ENCODE measurements at places on chromosomes 1 and 21.

- peak; percentile 63 for DNase-seq
These were observed 183.3 kb downstream of the CRB1 start for GRCh38 chr1:197451381-197451780.

GRCh38 chr21:37932936-37933335 lies 16.7 kb upstream of the KCNJ6 start:
- DNase-seq: no peak

GRCh38 chr1:159931795-159932173 lies 6.5 kb upstream of the TAGLN2 start:
- DNase-seq: no peak

GRCh38 chr21:16550118-16550517 lies 820.3 kb downstream of the USP25 start:
- no peak for DNase-seq

DNA sequence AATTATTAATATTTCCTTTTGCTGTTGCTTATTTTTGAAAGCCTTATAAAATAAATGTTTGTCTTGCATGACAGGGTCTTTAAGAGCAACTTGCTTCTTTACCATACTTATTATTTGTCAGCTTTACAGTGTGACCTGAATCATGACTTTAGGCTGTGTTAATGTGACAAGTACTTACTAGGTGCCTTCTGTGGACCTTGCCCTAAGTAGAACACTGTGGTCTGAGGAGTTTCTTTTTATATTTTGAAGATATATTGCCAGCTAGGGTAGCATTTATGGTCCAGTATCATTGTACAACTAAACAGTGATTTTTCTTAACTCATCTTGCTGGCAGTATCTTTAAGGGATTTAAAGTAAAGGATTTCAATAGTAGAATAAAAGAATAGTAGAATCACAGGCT lies 45.4 kb upstream of the LAMC2 start:
- no peak for DNase-seq

- no peak for DNase-seq
These were observed 287.9 kb upstream of the FMN2 start for GRCh38 chr1:239803781-239804180.

GRCh38 chr1:203751051-203751450 lies 13.9 kb upstream of the LAX1 start:
- DNase-seq: peak; percentile 66

DNA sequence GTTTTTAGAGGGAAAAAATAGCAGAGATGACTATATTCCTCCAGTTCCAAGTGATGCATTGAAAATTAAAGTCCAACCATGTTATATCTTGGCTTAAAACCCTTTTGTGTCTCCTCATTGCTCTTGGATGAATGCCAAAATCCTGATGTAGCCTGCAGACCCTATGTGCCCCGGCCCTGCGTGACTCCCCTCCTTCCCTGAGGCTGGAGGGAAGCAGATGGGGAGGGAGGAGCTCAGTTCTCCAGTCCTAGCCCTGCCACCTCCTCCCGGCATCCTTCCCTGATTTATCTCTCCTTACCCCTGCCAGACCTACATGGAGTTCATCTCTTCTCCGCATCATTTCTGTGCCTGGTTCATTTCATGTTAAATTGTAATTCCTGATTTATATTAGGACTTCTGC lies 397.4 kb downstream of the PTPRU start:
- no peak for DNase-seq

GRCh38 chr1:147651466-147651865 lies 18.9 kb downstream of the ACP6 start:
- no peak for DNase-seq

DNA sequence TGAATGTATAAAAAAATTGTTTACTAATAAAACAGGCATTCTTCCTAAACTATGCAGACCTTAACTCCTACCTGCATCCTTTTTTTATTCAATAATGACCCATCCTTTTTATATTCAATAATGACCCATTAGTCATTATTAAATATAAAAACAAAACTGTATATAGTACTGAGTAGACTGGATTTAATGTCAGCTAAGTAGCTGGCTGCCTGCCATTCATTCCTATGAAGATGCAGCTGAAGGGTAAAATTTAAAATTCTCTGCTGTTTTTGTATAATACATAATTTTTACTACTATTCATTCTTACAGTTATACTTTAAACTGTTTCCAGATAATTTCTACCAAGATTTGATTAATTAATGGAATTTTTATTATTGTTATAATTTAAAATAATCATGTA lies 79.3 kb downstream of the DENND1B start:
- DNase-seq: no peak

- DNase-seq: peak; percentile 18
These were observed 301.7 kb upstream of the VAMP3 start for GRCh38 chr1:7469255-7469938.

- DNase-seq: no peak
These were observed 39.4 kb upstream of the FMOD start for GRCh38 chr1:203390298-203390697.

- no peak for DNase-seq
These were observed 52.5 kb downstream of the NMNAT2 start for GRCh38 chr1:183365676-183366075.

DNA sequence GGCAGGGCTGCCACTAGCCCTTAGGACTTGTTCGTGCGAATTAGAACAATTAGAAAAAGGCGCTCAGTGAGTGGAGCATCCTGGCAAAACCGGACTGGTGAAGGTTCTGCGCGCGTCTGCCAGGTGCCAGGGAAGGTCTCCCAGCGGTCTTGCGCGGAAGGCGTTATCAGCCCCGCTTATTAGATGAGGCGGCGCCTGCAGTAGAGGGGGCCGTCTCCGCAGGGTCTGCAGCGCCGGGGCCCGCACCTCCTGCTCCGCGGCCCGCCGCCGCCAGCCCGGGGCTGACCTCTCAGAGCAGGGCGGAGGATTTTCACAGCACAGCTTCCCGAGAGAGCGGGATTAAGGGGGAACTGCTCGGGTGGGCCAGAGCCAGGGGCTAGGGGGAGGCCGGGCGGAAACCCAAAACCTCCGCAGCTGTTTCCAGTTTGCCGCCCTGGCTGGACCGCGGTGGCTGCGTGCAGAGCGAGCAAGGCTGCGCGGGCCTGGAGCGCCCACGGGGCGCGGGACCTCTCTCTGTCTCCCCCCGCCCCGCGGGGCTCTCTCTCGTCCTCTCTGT lies 155.2 kb downstream of the FOXD2 start:
- no peak for DNase-seq

- DNase-seq: no peak
These were observed 151.8 kb downstream of the EIF4G3 start for GRCh38 chr1:21024918-21025317.

DNA sequence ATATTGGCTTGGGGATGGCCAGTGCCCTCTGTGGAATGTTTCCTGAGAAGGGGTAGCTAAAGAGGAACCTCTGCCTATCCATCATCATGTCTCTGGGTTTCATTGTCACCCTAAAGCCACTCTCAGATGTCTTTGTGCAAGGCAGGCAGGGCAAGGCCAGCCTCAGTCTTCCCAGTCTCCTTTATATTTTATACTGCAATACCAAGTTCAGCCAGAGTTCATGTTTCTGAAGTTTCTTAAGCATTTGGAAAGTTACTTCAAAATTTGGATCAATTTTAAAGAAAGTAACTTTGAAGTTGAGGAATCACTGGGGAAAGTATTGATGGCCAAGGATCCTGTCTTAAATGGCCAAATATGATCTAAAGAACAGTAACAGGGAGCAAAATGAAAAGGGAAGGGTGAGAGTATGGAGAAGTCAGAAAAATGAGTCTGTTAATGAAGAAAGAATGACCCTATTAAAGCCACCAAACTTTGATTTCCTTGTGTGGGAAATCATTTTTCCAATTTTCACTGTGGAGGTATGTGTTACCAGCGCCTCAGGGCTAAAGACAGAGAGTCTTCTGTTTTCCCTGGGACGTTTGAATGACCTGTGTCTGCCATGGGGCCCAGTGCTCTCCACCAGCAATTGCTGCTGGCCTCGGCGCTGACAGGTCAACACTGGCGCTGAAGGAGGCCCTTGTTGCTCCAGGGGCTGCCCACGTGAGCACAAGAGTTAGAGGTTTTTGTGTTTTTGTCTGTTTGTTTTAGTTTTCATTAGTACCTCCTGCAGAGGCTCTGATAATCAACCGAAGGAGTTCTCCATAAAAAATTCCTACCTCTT lies 93.9 kb downstream of the ATP5PO start:
- no peak for DNase-seq

- DNase-seq: peak; percentile 90
These were observed 53.8 kb upstream of the BCL10 start for GRCh38 chr1:85330214-85330631.

GRCh38 chr1:94048413-94049164 lies 72.4 kb downstream of the ABCA4 start:
- DNase-seq: no peak

DNA sequence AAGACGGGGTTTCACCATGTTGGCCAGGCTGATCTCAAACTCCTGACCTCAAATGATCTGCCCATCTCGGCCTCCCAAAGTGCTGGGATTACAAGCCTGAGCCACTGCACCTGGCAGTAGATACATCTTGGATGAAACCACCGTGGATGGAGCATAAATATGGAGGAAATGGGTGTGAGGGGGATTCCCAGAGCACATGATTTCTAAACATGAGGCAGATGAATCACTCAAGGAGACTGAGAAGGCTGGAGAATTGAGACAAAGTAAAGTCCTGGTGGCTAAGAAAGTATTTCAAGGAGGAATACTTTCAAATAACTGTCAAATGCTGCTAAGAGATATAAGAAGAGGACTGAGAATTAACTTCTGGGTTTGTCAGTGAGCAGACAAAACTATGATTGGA lies 5.4 kb upstream of the PGBD5 start:
- no peak for DNase-seq

DNA sequence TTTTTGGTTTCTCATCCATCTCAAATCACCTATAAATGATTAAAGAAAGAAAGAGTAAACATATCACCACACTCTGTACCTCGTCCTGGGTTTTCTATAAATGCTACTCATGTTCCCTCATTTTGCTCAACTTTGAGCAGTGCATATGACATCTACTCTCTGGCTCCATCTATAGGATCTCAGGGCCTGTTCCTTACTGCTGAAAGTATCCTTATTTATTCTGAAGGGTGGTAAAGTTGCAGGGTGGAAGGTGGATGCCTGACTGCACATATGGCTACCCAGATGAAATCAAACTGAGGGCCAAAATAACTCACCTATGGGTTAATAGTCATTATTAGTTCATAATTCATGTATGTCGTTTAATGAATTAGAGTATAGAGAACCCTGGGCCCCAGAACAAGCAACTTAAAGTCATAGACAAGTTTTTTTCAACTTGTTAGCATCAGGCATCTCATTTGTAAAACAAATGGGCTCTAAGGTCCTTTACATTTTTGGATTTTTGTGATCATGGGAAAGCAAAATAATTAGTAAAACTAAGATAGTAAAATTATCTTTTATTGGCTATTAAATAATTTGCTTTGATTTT lies 46.5 kb downstream of the NCF2 start:
- DNase-seq: peak; percentile 32

DNA sequence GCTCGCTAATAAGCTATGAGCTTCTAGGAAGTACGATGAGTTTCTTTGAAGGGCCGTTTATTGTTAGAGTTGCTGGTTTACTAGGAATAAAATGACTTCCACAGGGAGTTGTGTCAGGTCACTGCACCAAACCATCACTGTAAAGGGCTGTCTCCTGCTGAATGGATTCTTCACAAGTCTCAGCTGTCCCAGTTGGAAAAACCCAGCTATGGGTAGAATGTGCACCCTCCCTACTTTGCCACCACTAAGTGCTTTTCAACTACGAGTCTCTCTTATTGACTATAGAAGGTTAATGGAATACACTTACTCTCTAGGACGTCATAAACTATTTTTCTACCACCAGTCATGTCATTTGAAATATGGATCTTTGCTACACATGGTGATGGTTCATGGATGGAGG lies 94.8 kb upstream of the BMP8A start:
- no peak for DNase-seq

DNA sequence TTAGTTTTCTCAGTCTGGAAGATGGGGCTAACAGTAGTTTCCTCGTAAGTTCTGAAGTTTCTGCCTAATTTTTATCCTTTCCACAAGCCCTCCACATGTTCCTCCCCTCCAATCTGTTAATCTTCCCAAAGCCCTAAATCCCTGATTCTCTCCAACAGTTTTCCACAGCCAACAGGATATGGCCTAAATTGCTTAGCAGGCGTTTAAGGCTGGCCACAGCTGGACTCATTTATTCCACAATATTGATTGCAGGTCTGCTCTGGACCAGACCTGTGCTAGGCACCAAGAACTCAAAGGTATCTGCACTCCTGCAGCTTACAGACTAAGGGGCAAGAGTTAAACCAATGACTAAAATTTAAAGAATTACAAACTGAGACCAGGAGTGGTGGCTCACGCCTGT lies 3.9 kb downstream of the SLC6A9 start:
- no peak for DNase-seq

DNA sequence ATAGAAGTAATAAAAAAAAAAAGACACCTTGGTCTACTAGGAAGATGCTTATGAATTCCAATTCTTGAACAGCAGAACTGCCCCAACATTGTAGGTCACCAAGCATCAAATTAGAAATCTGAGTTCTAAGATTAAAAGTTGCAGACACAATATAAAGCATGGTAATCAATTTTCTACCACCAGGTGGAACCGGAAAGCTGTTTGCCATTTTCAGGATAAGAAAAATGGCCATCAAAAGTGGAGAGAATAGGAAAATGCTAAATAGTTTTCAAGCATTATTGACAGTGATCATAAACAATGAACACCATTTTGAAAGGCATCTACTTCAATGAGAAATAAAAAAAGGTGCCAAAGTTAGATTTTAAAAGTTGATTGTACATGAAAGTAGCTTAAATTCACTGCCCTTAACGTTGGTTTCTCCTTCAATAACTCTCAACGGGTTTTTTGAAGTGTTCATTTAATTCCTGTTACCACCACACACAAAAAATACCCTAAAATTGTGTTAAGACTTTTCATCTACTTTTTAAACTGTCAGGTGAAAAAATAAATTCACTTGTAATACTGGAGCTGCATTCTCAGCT lies 252.9 kb downstream of the KCNT2 start:
- DNase-seq: no peak

- peak; percentile 63 for DNase-seq
These were observed 100.1 kb upstream of the SLC2A1 start for GRCh38 chr1:43058545-43059360.

DNA sequence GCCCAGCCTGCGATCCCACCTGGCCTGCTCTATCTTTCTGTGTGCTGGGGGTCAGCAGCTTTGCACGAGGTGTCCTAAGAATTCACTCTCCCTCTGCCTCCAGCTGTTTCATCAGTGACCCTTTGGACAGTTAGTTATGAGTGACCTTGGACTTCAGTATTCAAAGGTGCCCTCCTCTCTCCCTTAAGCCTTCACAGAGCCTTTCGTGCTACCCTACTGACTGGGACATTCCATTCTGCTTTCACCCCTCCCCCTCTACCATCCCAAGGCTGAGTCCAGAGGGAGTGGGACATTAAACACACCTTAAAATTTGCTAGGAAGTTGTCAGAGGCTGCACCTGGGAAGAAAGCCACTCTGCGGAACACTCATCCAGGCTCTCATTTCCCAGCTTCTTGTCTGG lies 171.9 kb downstream of the CLIC6 start:
- DNase-seq: no peak

All from fibroblast of skin of left biceps (primary cell).